ENCODE measurements at places on chromosomes 1 and 21. TPM values are rescaled to one million over a fixed set of nuclear protein-coding genes. Genes with fewer than 3 reads are reported as not detected.

RAB7B gene
- 5.4 TPM for total RNA-seq

RIPPLY3 gene
- total RNA-seq: 0.39 TPM

TRIM62 gene
- 6.8 TPM for total RNA-seq

CTSS gene
- 58.8 TPM for total RNA-seq
